T-helper 22 cell (primary cell): ENCODE measurements at places on chromosomes 5 and 9.

DNA sequence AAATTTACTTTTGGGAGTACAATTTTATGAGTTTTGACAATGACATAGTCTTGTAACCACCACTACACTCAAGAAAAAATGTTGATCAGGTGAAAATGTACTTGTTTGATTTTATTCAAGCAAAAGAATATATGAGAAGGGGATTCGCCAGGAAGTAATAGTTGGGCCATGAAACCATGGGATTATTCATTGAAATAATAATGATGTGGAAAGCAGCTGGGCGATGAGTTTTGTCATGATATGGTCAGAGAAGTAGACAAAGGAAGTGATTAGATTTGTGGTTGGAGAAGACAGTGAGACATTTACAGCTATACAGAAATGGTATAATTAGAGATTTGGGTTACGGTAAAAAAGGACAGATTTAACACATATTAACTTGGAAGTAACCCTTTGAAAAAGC, 11.2 kb downstream of the HMGCR start:
- DNase-seq, result no peak

DNA sequence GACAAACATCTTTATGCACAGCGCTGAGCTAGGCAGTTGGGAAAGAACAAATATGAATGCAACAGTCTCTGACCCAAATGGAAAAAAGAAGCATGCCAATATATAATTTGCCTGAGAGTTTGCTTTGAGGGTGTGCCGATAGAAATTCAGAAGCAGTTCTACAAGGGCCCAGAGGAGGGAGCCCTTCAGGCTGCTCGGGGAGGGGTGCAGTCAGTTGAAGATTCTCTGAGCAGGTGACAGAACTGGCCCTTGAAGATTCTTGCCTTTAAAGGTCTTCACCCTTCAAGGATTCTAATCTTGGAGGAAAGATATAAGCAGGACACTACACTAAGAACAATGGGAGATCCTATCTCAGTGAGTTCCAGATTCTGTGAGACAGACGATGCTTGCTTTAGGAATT, 3.7 kb upstream of the PAPPA start:
- no peak for DNase-seq

DNA sequence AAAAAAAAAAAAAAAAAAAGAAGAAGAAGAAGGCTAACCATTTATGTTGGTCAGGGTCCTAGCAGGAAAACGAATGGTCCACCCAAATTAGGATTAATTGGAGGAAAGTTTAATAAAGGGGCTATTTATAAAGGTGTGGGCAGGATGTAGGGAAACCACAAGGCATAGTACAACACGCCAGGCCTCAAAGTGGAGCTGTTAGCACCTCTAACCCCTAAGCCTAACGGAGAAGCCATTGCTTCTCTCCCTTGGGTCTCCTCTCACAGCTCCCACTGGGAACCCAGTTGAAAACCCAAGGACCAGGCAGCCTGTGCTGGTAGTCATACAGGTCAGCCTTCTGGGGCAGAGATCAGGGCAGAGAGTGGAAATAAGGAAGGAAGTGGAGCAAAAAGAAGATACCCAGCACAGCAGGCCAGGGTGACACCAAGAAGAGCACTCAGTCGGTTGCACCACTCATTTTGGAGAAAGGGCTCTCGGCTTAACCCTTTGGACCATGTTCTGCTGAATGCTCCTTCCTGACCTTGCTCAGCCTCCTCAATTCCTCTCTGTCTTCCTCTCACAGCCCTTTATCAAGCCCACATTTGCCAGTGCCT, 8.8 kb upstream of the GLIPR2 start:
- no peak for DNase-seq

DNA sequence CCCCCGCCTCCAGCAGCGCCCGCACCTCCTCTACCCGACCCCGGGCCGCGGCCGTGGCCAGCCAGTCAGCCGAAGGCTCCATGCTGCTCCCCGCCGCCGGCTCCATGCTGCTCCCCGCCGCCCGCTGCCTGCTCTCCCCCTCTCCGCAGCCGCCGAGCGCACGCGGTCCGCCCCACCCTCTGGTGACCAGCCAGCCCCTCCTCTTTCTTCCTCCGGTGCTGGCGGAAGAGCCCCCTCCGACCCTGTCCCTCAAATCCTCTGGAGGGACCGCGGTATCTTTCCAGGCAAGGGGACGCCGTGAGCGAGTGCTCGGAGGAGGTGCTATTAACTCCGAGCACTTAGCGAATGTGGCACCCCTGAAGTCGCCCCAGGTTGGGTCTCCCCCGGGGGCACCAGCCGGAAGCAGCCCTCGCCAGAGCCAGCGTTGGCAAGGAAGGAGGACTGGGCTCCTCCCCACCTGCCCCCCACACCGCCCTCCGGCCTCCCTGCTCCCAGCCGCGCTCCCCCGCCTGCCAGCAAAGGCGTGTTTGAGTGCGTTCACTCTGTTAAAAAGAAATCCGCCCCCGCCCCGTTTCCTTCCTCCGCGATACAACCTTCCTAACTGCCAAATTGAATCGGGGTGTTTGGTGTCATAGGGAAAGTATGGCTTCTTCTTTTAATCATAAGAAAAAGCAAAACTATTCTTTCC, 19.3 kb downstream of the CDKN2A start:
- no peak for DNase-seq

GRCh38 chr9:70531311-70531710, 116.9 kb upstream of the KLF9 start:
- DNase-seq, result no peak

DNA sequence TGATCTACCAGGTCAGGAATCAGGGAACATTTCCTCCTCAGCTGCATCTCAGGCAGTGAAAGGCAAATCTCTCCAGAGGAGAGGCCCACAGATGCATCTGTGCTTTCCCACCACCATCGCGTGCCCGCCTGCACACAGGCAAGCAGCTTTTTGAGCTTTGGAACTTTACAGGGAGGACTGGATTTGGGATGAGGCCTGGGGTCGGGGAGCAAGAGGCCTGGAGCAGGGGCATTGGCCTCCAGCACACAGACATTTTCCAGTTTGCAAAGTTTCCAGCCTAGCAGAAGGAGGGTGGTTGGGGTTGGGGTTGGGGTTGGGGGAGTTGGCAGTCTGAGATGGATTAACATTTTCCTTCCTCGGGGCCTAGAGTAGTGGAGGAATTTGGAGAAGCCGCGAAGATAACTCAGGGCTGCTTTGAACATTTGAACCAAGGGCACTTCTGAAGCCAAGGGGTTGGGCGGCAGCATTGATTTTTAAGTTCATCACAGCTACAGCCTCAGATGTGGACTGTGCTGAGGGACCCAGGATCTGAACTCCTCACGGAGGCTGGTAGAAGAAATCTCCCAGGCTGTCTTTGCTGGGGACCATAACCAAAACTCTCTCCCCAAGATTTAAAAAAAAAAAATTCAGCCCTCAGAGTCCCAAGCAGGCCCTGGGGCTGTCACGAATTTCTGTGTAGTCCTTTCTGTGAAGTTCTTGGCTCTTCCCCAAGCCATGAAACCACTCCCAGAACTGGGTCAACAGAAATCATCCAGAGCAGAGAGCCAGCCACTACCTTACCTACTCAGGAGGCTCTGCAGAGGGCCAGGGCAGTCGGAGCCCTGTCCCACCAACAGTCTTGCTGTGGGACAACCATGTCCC, 25.6 kb downstream of the C5orf15 start:
- no peak for DNase-seq

GRCh38 chr9:10055886-10056395, 556.9 kb downstream of the PTPRD start:
- DNase-seq, result no peak

DNA sequence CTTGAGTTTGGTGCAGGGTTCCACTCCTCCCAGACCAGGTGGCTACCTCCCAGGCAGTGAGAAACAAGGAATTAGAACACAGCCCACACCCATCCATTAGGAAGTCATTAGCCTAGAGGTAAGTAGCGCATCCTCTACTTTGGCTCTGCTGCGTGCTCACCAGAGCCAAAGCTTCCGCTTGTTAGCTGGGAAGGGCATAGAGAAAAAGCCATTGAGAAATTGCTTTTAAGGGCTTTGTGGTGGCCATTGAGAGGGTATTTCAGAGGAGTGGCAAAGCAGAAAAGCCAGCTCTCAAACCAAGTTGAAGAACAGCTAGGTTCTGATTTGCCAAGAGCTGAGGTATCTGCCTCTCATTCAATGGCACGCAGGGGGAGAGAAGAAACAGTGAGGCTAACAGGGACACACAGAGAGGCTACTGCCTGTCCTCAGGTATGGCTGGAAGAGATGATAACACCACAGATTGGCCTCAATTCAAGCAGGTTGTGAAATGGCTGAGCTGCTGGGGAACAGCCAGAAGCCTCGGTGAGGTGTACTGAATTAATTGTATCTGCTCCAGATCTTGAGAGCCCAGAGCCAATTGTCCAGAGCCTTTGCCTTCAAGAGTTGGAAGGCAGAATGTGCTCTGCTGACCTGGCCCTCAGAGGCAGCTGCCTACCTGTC, 119.4 kb downstream of the NTRK2 start:
- DNase-seq, result no peak

DNA sequence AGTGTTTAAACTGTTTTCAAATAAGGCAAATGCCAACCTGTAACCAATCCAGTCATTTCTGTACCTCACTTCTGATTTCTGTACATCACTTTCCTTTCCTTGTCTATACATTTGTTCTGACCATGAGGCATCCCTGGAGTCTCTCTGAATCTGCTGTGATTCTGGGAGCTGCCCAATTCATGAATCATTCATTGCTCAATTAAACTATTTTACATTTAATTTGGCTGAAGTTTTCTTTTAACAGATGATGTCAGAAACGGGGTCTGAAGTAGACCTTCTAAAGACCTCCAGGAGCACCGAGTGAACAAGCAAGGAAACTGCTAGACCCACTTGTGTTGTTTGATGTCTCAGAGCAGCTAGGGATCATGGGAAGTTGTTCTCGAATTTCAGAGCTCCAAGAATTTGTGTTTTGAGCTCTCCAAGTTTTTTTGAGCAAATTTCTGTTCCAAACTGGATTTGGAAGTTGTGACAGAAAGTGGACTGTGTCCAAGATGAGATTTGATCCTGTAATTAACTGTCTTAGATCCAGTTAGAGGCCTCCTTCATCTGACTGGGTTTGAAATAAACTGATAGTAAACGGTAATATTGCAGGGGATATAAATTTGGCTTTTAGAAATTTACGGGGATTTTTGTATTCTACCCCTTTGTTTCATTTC, 490.8 kb upstream of the ST8SIA4 start:
- DNase-seq, result no peak

- no peak for DNase-seq
Measured at GRCh38 chr5:18553269-18553668, 919.0 kb downstream of the TAF11L14 start.

- no peak for DNase-seq
Measured at GRCh38 chr5:126248611-126249010, 174.6 kb upstream of the GRAMD2B start.

- DNase-seq, result no peak
Measured at GRCh38 chr9:126464694-126465441, 138.2 kb downstream of the MVB12B start.

DNA sequence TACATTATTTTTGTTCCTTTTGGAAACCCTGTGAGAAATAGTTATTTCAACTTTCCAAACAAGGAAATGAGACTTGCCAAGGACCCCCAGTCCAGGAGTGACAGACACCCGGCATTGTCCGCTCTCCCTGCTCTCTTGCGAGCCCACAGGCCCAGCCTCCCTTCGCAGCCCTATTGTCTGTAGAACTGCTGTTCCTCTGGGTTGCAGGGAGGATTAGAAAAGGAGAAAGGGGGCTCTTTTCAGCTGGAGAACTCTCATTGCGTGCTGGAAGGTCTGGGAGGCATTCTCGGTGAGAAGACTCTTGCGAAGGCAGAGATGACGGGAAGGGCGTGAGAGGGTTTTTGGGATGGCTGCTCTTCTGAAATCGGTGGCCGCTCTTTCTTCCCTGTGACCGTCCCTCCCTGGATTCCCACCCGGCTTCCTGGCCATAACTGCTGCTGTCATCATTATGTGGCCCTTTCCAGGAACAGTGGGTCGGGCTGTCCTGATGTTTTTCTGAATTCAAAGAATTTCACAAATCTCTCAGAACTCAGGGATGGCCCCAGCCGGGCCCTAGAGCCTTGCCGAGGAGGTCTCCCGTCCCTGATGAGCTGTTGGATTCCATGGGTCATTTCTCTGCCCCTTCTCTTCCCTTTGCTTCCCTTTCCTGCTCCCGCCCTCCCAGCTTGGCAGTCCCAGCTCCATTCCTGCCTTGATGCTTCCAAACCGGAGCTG, 29.8 kb downstream of the STC2 start:
- DNase-seq, result no peak

- DNase-seq, result no peak
Measured at GRCh38 chr5:39080597-39081204, 6.5 kb upstream of the RICTOR start.

DNA sequence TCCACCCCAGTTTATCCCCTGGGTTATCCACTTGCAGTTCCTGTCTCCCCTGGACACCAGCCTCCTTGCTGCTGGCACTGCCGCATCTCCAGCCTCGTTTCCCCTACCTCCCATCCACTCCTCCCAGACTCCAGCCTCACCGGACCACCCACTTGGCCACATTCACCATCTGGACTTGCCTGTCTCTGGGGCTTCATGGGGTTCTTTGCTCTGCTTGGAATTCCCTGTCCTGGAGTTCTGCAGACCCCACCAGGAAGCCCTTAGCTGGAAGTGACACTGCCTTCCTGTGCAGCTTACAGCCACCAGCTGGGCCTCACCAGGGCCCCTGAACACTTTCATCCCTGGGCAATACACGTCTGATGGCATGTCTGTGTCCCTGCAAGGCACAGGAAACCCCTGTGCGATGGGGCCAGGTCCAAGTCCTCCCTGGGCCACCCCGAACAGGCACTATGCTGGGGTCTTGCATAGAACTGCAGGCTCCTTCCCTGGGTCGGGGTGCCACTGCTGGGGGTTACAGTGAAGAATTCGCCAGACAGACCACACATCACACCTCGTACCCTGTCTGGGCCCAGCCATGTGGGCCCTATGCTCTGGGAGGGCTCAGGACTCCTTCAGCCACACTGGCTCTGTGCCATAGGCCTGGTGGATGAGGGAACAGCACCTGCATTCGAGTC, 3.0 kb downstream of the FLT4 start:
- no peak for DNase-seq

DNA sequence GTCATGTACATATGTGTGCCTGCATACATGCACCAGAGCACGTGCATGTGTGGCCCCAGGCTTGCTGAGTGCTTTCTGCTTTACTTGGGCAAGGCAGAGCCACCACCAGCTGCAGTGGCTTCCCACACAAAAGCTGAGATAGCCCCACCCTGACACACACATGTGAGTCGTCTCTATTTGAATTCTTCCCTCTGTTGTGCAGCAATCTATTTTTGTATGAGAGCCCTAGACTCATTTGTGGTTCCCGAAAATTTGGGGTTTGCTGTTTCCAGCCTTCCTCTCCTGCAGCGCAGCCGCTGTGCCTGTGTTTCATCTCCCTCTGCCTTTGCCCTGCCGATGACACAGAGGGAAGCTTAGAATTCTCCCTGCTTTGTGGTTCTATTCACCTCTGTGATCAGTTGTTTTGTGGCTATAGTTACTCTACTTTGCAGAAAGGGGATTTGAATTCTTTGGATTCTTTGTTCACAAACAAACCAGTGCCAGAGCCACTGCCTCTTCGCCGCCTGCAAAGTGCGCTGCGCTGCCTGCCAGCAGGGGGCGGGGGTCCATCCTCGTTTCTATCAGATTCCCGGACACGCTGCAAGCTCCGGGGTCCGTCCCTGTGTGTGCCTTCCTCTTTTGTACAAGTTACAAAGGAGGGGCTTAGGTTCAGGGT, 95.8 kb upstream of the DAP start:
- no peak for DNase-seq

GRCh38 chr9:35755071-35755470, 995 bp upstream of the MSMP start:
- DNase-seq, result no peak
